ENCODE measurements at places on chromosomes 12 and 14.

GRCh38 chr12:132617822-132618682, 524 bp upstream of the P2RX2 start:
- DNase-seq = no peak

DNA sequence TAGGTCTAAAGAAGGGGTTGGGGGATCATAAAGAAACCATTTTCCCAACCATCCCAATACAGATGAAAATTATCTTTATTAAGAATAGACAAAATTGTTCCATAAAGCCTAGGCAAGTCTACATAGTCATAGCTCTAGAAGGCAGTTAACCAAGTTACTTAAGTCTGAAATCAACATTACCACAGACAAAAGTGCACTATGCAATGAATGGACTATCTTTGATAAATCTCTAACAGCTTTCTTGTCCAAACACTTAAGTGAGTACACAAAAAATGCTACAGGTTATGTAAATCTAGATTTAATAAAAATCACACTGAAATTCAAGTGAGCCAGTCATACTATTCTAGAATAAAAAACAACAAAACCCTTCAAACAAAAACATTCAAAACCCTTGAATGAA, 87.0 kb upstream of the GPHB5 start:
- DNase-seq = no peak

DNA sequence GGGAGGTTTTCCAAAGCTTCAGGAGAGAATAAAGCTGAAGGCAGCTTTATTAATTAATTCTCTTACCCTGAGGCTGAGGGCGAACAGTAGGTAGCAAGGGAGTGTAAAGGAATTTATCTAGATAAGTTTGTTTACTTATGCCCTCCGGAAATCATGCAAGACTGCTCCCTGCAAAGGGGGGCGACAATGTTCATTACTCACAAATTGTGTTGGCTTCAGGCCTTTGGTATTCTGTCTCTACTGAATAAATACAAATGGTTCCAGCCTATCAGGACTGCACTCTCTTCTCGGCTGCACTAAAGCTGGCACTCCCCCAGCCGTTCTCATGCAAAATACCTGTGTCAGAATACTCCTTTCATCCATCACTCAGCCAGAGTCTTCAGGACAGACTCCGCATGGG, 120.8 kb downstream of the PPHLN1 start:
- no peak for DNase-seq

DNA sequence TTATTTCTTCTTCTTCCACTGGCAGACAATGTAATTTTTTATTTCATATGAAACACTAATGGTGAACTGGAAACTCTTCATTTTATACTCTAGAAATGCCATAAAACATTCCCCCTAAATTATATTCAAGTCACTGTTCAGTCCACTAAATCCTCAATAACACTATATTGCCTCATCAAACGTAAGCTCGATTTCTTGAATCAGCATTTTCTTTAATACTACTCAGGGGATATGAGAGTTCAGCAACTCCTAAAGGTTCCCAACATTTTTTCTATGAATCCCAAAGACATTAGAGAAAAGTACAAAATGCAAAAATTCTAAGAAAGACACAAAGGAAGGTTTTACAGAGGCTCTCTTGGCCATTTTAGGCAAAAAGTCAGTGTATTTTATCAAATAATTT, 59.3 kb downstream of the PRICKLE1 start:
- no peak for DNase-seq

DNA sequence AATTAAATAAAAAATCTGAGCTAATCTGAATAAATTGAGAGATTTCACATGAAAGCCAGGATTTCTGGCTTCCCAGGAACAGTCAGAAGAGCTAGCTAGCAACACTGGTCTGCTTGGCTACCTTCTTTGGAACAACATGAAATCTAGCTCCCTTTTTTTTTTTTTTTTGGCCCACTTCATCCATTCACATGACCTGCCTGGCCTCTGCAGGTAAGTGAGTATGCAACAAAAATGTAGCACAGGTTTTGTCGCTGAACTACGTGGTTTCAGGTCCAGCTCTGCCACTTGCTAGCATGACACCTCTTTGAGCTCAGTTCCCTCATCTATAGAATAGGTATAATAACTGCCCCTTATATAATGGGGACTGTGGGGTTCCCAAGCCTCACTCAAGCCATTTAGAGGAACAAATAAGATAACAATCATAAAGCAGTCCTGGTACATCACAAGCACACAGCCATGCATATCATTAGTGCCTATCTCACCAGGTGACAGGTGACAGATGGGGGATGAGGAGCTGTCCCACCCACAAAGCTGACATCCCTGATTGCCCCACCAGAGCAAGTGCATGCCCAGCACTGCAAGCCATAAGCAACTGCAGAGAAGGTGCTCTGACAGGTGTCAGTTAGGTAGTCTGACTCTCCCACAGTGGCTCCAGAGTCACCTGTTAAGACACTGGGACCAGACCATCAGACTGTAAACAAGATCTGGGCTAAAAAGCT, 25.6 kb downstream of the PXN start:
- no peak for DNase-seq

DNA sequence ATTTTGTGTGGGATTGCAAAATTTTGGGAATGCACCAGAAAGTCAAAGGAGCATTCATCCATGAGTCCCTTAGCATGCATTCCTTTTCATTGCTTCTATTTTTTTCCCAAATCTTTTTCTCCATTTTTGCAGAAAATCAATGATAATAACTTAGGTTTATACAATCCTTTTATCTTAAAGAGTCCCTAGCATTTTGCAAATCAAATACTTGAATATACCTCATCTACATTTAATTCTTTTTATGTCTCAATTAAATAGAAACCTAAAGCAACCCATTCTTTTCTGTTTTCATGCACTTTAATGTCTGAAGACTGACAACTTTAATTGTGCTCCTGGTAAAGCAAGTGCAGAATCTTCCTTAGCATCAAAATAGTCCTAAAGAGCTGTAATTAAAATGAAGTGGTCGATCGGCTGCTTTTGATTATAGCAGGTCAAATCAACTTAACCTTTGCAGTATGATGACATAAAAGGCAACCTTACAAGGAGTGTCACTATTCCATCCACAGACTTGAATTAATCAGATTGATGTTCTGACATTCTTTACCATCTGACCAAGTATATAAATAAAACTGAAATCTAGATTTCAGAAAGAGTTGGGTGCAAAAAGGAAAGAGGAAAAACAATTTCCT, 168.4 kb downstream of the ALG10B start:
- no peak for DNase-seq

DNA sequence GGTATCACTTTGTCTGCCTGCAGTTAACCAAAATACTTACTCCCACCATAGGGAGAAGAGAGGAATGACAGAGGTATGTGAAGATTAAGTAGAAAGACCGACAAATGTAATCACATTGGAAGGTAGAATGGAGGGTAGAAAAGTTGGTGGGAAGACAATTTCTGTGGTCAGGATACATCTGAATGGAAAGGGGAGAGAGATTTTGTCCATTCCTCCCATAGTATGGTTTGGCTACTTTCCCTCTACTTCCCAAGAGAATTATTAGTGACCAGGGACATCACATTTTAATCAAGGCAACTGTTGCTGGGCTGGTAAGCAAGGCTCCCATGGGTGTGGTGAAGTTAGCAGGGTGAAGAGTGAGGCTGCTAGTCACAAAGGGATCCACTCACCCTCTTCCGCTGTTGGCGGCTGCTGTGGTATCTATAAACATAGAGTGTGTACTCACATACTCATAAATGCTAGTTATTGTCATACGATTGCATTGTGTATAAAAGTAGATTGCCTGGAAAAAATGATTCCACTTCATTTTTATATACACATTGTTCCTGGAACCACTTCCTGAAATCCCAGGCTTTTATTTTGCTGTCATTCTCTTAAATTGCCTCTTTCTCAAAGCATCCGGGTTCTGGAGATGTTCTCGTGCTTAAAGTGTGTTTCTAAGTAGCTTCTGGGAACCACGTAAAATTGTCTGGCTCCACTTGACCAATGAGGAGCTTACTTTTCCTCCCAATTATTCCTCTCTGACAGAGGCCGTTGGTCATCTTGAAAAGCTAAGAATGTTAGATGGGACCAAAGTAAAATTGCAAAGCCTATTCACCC, 413.1 kb downstream of the ZFP36L1 start:
- peak; percentile 21 for DNase-seq

DNA sequence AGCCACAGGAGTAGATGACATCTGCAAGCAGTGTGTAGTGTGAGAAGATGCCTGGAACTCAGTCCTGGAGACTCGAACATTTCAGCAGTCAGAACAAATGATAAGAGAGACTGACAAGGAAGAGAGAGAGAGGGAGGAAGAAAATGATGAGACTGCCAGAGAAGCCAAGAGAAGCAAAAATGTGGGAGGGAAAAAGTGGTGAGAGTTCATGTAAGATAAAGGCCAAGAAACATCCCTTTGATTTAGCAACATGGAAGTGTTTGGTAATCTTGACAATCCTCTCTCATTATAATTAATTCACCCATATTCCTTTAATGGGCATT, 42.6 kb downstream of the LIMA1 start:
- DNase-seq = no peak

DNA sequence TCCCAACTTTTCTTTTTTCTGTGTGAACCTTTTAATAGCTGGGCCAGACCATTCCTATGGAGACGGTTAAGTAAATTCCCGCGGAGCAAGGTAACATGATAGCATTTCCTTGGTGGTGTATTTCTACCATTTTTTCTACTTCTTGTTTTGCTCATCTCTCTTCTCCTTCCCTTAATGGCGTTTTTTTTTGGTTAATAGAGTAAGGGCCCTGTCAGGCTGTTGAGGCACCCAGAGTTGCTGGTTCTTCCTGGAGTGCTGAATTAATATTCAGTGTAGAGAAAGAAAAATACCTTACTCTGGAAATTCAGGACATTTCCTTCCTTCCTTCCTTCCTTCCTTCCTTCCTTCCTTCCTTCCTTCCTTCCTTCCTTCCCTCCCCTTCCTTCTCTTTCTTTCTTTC, 137.6 kb downstream of the KTN1 start:
- no peak for DNase-seq

- no peak for DNase-seq
Observed at GRCh38 chr12:53059434-53060063, 9.7 kb downstream of the TNS2 start.

DNA sequence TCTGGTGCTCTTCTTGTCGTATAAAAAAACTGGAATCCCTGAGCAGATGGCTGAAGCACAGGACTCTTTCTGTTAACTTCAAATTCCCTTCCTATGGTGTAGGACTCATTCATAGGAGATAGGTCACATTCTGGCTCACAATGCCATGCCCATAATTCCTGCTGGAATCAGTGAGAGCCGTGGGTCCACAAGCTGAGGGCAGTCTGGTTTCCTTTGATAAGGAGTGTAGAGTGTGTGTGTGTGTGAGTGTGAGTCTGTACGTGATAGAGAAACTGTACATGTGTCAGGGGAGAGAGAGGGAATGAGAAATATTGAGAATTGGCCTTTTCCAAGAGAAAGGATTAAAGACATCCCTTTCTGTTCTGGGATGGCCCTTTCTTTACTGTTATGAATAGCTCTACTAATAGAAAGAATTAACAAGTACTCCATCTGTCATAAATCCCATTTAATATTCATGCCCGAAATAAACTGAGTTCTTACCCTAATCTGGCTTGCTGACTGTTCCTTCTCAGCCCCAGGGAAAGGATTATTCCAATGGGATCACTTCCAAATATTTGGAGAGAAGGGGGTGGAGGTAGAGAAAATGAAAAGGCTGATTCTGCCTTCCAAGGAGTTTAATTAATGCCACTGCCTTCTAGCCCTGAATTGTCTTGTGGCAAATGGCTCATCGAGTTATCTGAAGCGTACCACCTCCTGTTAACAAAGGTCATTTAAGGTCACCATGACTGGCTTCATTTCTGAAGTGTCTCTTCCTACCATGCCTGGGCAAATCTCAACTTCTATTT, 79.0 kb downstream of the TMX1 start:
- DNase-seq = no peak

Measured in stimulated activated CD4-positive, alpha-beta T cell treated with anti-CD3 and anti-CD28 coated beads, Interleukin-4, amount 100 ng/mL, for 4 hours (primary cell).